ENCODE measurements at places on chromosomes 6 and 20. TPM values are rescaled to one million over a fixed set of nuclear protein-coding genes. Genes with fewer than 3 reads are reported as not detected.

DNA sequence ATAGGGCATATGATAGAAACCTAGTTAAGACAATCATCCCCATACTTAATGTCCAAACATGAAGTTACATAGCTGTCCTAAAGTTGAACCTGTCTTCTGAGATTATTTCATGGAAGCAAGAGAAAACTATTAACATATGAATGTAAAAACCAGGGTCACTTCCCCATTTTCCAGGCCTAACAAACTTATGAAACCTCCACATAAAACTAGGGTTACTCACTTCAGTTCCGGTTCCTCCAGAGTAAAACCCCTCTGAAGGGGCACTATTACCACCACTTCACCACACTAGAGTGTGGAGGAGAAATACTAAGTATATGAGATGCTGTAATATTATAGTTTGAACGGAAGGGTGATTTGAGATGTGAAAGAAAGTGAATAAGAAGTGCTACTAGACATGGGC, 14.9 kb downstream of the PRKN start:
- H3K27me3 ChIP-seq, result no peaks in the 10 kb centered on the region
- H3K4me1 ChIP-seq, result no peaks in the 10 kb centered on the region

GRCh38 chr20:19601126-19601810, 156.8 kb upstream of the RIN2 start:
- DNase-seq, result no peak
- H3K4me1 ChIP-seq, result no peaks in the 10 kb centered on the region
- H3K36me3 ChIP-seq, result no peaks in the 10 kb centered on the region
- H3K27me3 ChIP-seq, result no peaks in the 10 kb centered on the region
- H3K4me3 ChIP-seq, result no peak overlapping the region

- no peak overlapping the region for H3K27ac ChIP-seq
- H3K36me3 ChIP-seq, result no peaks in the 10 kb centered on the region
- H3K4me1 ChIP-seq, result no peaks in the 10 kb centered on the region
Measured at GRCh38 chr6:145756170-145756662, 20.9 kb upstream of the EPM2A start.

DNA sequence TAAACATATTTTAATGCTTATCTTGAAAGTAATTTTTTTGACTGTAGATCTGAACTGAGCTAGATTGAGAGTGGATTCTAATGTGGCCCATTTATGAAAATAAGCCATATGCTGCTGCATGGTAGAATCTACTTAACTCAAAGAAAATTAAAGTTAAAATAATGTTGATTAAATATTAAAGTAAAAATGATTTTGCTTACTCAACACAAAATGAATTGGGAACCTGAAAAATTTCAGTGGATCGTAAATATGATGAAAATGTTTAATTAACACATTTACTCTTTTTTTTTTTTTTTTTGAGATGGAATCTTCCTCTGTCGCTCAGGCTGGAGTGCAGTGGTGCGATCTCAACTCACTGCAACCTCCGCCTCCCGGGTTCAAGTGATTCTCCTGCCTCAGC, 144.5 kb upstream of the HMGN3 start:
- no peak overlapping the region for H3K27ac ChIP-seq
- H3K27me3 ChIP-seq, result no peaks in the 10 kb centered on the region
- no peaks in the 10 kb centered on the region for H3K36me3 ChIP-seq
- no peak overlapping the region for H3K4me3 ChIP-seq

- H3K4me3 ChIP-seq, result no peak overlapping the region
- no peak overlapping the region for H3K27ac ChIP-seq
- peaks cover 14% of the 10 kb centered on the region for H3K27me3 ChIP-seq
- H3K4me1 ChIP-seq, result peaks cover 13% of the 10 kb centered on the region
- DNase-seq, result no peak
- no peaks in the 10 kb centered on the region for H3K36me3 ChIP-seq
Measured at GRCh38 chr20:62967628-62968351, 15.3 kb downstream of the SLC17A9 start.

DNA sequence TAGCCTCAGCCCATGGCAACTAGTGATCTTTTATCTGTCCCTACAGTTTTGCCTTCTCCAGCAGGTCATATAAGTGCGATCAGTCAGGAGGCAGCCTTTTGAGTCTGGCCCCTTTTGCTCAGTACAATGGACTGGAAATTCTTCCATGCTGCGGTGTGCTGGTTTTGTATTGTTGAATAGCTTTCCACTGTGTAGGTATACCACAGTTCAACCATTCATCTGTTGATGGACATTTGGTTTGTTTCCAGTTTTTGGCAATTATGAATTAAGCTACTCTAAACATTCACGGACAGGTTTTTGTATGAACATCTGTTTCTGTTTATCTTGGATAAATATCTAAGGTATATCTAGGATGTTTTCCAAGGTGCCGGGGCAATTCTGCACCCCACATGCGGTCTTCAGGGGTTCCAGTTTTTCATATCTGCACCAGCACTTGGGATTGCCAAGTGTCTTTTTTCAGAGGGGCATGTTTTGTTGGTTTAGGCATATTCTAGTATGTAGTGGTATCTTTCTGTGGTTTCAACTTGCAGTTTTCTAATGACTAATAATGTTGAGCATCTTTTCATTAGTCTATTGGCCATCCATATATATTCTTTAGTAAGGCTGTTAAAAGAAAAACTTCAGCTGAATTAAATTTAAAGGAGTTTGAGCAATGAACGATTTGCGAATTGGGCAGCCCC, 141.0 kb downstream of the TFAP2C start:
- no peaks in the 10 kb centered on the region for H3K4me1 ChIP-seq
- H3K36me3 ChIP-seq, result no peaks in the 10 kb centered on the region
- H3K27me3 ChIP-seq, result no peaks in the 10 kb centered on the region
- no peak overlapping the region for H3K27ac ChIP-seq
- no peak overlapping the region for H3K4me3 ChIP-seq

DNA sequence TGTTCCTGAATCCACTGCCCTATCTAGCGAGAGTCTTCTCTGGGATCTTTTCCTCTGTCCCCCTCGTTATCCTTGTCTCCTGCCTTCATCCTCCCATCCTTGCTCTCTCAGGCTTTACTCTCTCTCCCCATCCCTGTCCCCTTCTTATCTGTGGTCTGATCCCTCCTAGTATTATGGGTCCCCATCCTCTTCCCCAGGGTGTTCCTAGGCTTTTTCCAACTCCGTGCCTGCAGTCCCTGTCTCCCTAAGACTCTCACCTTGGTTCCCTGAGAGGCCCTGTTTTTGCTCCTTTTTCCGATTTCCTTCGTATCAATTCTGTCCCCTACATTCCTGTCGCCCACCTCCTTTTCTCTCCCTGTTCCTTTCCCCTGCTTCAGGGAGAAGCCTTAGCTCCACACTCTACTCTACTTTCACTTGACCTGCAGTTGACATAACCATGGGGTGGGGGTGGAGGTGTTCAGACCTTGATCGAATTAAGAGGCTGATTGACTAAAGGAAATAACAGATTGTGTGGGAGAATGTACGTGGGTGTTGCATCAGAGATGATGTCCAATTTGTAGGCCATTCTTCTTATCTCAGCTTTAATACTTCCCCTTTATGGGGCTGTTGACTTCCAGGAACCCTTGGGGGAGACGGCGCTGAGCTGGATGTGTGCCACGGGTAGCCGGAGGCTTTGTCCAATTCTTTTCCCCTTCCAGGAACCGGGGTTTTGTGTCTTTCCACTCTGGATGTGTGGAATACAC, 905 bp downstream of the PPARD start:
- DNase-seq, result no peak
- peak overlapping the region; percentile 84 for H3K27ac ChIP-seq
- H3K4me1 ChIP-seq, result peaks cover 38% of the 10 kb centered on the region
- peak overlapping the region; percentile 93 for H3K4me3 ChIP-seq
- H3K27me3 ChIP-seq, result no peaks in the 10 kb centered on the region
- H3K36me3 ChIP-seq, result peaks cover 31% of the 10 kb centered on the region

DNA sequence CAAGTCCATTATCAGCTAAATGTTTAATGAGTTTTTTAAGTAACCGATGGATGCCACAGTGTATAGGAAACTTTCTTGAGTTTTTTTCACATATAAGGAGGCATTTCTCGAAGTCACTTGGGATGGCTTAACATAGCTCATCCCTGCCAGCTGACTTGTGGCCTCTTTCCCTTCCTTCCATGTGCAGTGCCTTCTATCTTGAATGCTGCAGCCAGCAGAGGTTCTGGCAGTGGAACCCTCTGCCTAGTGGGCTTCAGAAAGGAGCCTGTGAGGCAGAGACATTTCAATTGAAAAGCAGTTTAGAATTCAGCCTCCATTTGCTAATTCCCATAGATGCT, 51.9 kb downstream of the AKAP12 start:
- H3K27me3 ChIP-seq, result peaks cover 58% of the 10 kb centered on the region
- DNase-seq, result no peak
- no peak overlapping the region for H3K4me3 ChIP-seq
- H3K27ac ChIP-seq, result no peak overlapping the region
- H3K36me3 ChIP-seq, result no peaks in the 10 kb centered on the region

- H3K4me1 ChIP-seq, result no peaks in the 10 kb centered on the region
- peaks cover 11% of the 10 kb centered on the region for H3K27me3 ChIP-seq
- no peak overlapping the region for H3K27ac ChIP-seq
- DNase-seq, result no peak
- no peak overlapping the region for H3K4me3 ChIP-seq
- no peaks in the 10 kb centered on the region for H3K36me3 ChIP-seq
Measured at GRCh38 chr20:51281521-51281920, 258.6 kb upstream of the KCNG1 start.

GRCh38 chr6:151008425-151008824, 142.9 kb downstream of the MTHFD1L start:
- no peaks in the 10 kb centered on the region for H3K27me3 ChIP-seq
- H3K27ac ChIP-seq, result no peak overlapping the region
- peaks cover 9% of the 10 kb centered on the region for H3K36me3 ChIP-seq
- DNase-seq, result no peak

- H3K27ac ChIP-seq, result no peak overlapping the region
- H3K27me3 ChIP-seq, result peaks cover 8% of the 10 kb centered on the region
- no peaks in the 10 kb centered on the region for H3K36me3 ChIP-seq
- DNase-seq, result no peak
- H3K4me1 ChIP-seq, result no peaks in the 10 kb centered on the region
- H3K4me3 ChIP-seq, result no peak overlapping the region
Measured at GRCh38 chr6:11672669-11673068, 105.9 kb downstream of the ADTRP start.

GRCh38 chr6:131532580-131533039, 40.4 kb upstream of the ARG1 start:
- no peak for DNase-seq
- H3K4me3 ChIP-seq, result no peak overlapping the region
- peaks cover 3% of the 10 kb centered on the region for H3K36me3 ChIP-seq
- H3K27me3 ChIP-seq, result peaks cover 3% of the 10 kb centered on the region
- H3K27ac ChIP-seq, result peak overlapping the region; percentile 24

Gene TGM2
- not detected for total RNA-seq

Gene MAFB
- 2.3 TPM for total RNA-seq

Gene FILIP1
- total RNA-seq, result not detected
